ENCODE measurements at places on chromosomes 16 and 17. TPM values are rescaled to one million over a fixed set of nuclear protein-coding genes. Genes with fewer than 3 reads are reported as not detected.

- H3K27me3 ChIP-seq, result no peaks in the 10 kb centered on the region
- H3K36me3 ChIP-seq, result no peaks in the 10 kb centered on the region
- H3K4me3 ChIP-seq, result peak overlapping the region; percentile 70
- H3K27ac ChIP-seq, result peak overlapping the region; percentile 96
- DNase-seq, result no peak
Observed at GRCh38 chr17:37476431-37477120, 13.1 kb upstream of the DUSP14 start.

DNA sequence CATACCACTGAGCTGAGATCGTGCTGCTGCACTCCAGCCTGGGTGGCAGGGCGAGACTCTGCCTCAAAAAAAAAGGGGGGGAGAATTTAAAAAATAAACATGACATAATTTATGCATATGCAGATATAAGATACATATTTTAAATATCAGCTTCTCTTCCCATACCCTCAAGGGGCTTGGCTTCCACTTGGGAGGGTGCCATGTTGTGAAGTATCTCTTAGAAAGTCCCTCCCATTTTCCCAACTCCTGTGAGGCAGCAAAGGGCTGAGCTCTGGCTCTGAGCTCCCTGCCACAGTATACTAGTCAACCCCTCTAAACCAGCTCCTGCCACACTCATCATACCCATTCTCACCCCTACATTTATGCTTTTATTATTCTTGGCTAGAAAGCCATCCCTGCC lies 39.4 kb downstream of the MYH11 start:
- no peak for DNase-seq
- H3K4me1 ChIP-seq, result no peaks in the 10 kb centered on the region
- peaks cover 6% of the 10 kb centered on the region for H3K36me3 ChIP-seq
- H3K4me3 ChIP-seq, result no peak overlapping the region

The ENO3 gene
- total RNA-seq, result 62.1 TPM

DNA sequence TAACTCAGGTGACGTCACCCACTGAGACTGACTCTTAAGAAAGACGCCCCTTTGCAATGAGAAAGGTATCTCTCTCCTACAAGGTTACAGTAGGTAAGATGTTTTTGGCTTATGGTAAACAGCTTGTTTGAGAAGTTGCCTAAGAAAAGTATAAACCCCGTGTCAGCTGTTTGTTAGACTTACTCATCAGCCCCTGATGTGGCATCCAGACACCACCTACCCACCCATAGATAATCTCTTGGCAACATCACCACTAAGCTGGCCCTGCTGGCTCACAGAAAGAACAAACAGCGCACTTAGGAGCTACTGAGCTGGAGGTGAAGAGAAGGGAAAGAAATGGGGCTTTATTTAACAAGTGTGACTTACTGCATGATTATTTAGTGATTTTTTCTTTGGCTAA lies 121.0 kb downstream of the PARN start:
- no peaks in the 10 kb centered on the region for H3K36me3 ChIP-seq
- no peak for DNase-seq
- no peak overlapping the region for H3K27ac ChIP-seq
- H3K27me3 ChIP-seq, result no peaks in the 10 kb centered on the region

The CD79B gene
- total RNA-seq, result not detected

- no peak overlapping the region for H3K27ac ChIP-seq
- no peaks in the 10 kb centered on the region for H3K36me3 ChIP-seq
- H3K4me1 ChIP-seq, result peaks cover 4% of the 10 kb centered on the region
- no peak for DNase-seq
- H3K27me3 ChIP-seq, result peaks cover 2% of the 10 kb centered on the region
Observed at GRCh38 chr17:41421116-41421515, 3.3 kb downstream of the KRT37 start.

DNA sequence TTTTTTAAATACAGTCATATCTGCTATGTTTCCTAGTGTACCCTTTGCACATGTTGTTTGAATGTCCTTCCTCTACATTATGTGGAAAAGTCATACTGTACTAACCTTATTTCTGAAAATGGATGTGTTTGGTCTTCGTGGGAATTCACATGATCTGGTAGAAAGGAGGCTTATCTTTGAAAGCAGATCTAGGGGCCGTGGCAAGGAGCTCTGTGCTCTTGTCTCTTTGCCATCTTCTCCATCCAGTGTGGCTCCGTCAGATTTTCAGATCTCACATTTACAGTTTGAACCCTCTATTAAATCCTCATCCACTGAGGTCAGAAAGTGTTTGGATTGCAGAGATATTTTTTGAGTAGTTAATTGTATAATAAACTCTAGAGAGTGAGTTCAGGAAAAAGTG lies 32.9 kb downstream of the MAP2K4 start:
- H3K4me1 ChIP-seq, result peaks cover 39% of the 10 kb centered on the region
- peak overlapping the region; percentile 10 for H3K4me3 ChIP-seq
- no peaks in the 10 kb centered on the region for H3K27me3 ChIP-seq
- DNase-seq, result no peak

The LRRC37A gene
- 11.5 TPM for total RNA-seq

The JPT1 gene
- total RNA-seq, result 642 TPM

- H3K27ac ChIP-seq, result no peak overlapping the region
- no peak for DNase-seq
- no peak overlapping the region for H3K4me3 ChIP-seq
- H3K27me3 ChIP-seq, result no peaks in the 10 kb centered on the region
- H3K4me1 ChIP-seq, result peaks cover 6% of the 10 kb centered on the region
- H3K36me3 ChIP-seq, result no peaks in the 10 kb centered on the region
Observed at GRCh38 chr17:76476736-76477135, 9.3 kb downstream of the AANAT start.

The TMEM238L gene
- total RNA-seq, result not detected

DNA sequence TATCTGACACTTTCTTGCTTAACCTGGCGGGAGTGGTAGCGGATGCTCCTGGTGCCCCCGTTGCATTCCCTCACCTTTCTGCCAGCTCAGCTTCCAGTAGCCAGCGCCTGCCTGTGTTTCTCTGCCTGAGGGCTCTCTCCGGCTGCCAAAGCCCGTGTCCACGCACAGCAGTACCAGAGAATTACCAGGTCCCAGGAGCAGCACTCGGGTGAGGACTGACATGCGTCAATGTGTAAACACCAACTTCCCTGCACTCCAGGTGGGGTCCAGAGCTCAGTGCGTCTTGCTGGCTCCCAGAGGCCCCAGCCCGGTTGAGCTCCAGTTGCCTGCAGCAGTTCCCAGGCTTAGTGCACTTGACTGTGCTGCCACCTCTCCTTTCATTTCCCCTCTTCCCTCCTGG lies 54.8 kb downstream of the CDH13 start:
- H3K4me1 ChIP-seq, result peaks cover 7% of the 10 kb centered on the region
- no peak overlapping the region for H3K27ac ChIP-seq
- no peaks in the 10 kb centered on the region for H3K27me3 ChIP-seq
- DNase-seq, result no peak
- peaks cover 4% of the 10 kb centered on the region for H3K36me3 ChIP-seq

- no peaks in the 10 kb centered on the region for H3K27me3 ChIP-seq
- no peak for DNase-seq
- no peak overlapping the region for H3K4me3 ChIP-seq
- no peak overlapping the region for H3K27ac ChIP-seq
- H3K4me1 ChIP-seq, result no peaks in the 10 kb centered on the region
Observed at GRCh38 chr16:61792194-61792909, 243.9 kb downstream of the CDH8 start.

The GUCY2D gene
- not detected for total RNA-seq

Data from glutamatergic neuron (in vitro differentiated cells).